NCI-H510A (cell line): ENCODE measurements at places on chromosomes 2 and 18.

GRCh38 chr2:47815764-47816163, 32.8 kb downstream of the MSH6 start:
- no peak for DNase-seq

- DNase-seq, result no peak
These were observed 96.2 kb downstream of the GLI2 start for GRCh38 chr2:120831891-120832290.

DNA sequence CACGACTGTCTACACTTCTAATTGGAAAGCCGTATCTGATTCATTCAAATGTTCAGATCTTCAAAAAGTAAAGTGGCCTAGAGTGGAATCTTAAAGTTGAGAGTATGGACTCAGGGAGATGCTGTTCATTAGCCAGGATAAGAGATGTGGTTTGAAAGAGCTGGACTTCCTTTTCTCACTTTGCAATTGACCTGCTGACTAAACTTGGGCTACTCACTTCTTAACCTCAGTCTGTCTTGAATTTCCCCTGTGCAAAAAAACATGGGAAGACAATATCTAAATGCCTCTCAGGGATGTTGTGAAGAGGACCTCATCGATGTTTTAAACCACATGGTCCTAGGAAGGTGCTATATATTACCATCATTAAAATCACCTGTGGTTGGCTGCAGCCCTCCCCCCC, 64.1 kb downstream of the BCL2 start:
- DNase-seq, result no peak

DNA sequence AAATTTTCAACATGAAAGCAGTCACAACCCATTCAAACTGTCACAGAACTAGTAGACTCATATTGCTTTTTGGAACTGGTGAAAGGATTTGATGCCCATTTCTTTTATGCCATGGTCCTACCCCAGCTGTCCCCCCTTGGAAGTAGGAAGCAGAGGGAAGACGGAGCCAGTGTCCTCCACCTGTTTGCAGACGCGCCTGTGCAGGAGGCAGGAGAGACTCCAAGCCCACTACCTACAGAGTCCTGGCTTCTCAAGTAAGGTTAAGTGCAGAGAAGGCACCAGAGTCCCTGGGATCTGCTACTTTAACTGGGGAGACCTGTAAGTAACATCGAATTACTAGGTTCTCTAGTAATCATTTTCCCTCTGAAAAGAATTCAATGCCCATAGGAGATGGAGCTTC, 32.7 kb upstream of the DNMT3A start:
- no peak for DNase-seq

- DNase-seq, result no peak
These were observed 686.8 kb upstream of the PIK3C3 start for GRCh38 chr18:41268271-41268670.

- no peak for DNase-seq
These were observed 24.4 kb downstream of the ZNF521 start for GRCh38 chr18:25327584-25327983.

GRCh38 chr2:188159484-188159883, 132.2 kb upstream of the GULP1 start:
- no peak for DNase-seq

DNA sequence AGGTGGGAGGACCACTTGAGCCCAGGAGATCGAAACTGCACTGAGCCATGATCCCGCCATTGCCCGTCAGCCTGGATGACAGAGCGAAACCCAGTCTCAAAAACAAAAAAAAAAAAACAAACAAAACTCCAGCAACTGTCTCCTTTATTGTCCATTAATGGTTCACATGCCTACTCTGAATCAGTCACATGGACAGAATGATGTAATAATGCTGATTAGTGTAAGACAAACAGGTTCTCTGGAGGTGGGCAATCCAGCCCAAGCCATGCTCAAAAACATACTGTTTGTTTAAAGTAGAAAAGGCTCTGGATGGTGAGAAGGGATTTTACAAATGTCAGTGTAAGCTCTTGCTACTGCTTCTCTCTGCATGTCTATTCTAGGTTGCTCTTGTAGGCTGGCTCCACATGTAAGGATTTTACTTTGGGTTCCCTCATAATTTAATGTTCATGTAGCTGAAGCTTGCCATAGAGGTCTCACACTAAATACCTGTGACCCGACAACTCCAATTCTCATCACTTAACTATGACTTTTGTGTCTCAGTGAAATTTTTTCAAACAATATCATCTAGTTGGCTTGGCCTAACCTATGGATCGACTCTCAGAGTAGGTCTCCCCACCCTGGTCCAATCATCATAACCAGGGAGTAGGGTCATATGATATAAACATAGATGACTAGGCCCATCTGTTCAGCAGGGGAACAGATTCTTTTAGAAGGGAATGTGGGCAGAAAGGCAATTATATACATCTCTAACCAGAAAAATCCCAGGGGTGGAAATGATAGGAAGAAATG, 83.9 kb upstream of the SLC39A10 start:
- no peak for DNase-seq

DNA sequence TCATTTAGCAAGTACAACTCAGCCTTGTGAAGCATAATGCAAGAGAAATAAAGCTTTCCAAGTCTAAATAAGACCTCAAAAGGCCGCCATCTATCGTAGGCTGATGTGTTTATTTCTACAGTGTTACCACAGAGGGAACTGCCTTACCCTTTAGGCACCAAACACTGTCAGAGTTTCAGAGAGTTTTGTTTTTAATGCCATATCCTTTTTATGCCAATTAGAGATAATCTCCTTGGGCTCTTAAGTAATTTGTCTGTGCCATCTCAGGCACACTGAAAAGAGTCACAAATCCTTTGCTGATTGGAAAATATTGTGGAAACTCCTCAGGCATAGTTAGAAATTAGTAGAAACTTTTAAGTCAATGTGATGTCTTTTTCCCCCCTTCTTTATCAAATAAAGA, 797.1 kb downstream of the SLC4A3 start:
- no peak for DNase-seq

DNA sequence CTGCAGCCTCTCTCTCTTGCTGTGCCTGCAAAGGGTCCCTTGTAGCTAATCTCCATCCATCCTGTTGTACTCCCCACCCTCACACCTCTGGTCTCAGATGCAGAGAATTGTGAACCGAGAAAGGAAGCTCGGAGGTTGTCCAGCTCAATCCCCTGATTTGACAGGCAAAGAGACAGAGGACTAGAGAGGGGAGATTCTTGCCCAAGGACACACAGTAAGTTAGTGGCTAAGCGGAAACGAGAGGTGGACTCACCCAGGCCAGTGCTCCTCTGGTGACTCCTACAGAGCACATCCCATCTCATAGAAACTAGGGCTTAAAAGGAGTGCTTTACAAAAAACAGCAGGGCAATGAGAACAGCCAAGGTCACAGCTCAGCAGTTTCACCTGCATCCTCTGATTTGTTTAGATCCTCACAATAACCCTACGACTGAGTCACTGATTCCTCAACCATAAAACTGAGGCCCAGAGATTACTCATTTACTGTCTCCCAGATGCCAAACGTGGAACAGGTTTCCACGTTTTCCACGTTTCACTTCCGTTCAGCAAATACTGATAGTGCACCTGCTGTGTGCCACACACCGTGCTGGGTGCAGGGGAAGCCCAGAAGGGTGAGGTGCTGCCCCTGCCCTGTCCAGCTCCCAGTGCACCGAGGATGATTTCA, 22.1 kb downstream of the EHD3 start:
- no peak for DNase-seq

DNA sequence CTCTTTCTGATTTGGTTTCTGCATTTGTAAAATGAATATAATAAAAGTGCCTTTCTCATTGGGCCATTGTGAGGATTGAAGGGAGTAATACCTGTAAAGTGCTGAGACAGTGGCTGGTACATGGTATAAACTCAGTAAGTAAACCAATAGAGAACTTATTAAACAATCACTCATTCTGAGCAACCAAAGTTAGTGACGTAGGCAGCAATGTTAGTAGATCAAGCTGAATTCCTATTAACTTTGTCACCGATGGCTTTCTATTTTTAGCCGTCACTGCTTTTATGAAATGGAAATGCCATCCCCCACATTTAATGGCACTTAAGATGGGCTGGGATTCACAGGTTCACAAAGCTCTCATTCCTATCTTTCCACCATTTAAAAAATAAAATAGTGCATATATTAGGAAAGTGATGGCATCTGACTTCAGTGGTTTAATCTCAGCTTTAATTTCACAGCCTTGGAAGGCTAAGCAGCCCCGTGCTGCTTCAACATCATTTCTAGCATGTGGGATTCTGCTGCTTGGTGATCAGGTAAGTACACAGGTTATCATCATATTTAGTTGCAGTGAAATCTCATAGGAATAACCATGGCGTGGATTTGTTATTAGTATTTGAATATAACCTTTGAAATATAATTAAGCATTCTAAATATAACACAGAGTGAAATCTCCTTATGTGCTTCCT, 17.6 kb upstream of the PPP4R1 start:
- no peak for DNase-seq
